ENCODE measurements at places on chromosomes 12 and 14.
A peak's percentile ranks its signal among the peaks of the same experiment; 100 is the strongest.

DNA sequence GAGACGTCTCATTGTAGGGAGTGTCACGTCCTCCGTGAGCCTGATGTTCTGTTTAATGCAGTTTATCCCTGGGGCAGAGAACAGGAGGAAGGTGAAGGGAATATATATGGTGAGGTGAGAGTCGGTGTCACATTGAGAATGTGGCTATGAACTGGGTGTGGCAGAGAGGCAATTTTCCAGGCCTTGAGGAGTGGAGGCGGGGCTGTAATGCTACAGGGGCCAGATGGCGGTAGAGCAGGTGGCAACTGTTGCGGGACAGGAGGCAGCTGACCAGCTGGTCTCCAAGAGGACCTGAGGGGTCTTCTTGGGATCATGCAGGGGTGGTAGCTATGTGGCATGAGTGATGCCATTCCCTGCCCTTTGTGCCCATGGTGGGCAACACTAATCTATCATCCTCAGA lies 59.6 kb downstream of the CACNA1C start:
- no peak overlapping the region for H3K27ac ChIP-seq
- DNase-seq = no peak
- peaks cover 16% of the 10 kb centered on the region for H3K36me3 ChIP-seq
- no peak overlapping the region for H3K4me3 ChIP-seq

- H3K4me1 ChIP-seq = peaks cover 4% of the 10 kb centered on the region
- H3K27ac ChIP-seq = no peak overlapping the region
- DNase-seq = no peak
Observed at GRCh38 chr14:36856095-36856878, 194.6 kb downstream of the PAX9 start.

DNA sequence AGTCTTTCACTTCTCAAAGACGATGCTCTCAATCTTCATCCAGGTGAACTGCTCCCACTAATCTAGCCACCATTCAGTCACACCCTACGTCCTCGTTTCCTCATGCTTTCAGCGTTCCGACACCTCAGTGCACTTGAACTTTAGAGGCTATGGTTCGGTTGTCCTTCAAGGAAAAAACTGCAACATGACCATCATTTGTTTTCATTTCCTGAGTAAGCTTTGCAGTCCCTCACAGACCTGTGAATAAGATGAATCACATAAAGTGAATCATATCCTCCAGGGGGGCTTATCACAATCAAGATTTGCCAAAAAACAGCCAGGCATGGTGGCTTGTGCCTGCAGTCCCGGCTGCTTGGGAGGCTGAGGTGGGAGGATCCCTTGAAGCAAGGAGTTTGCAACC lies 80.2 kb downstream of the TMCC3 start:
- H3K27me3 ChIP-seq = no peaks in the 10 kb centered on the region
- no peak overlapping the region for H3K27ac ChIP-seq
- peaks cover 9% of the 10 kb centered on the region for H3K4me1 ChIP-seq

DNA sequence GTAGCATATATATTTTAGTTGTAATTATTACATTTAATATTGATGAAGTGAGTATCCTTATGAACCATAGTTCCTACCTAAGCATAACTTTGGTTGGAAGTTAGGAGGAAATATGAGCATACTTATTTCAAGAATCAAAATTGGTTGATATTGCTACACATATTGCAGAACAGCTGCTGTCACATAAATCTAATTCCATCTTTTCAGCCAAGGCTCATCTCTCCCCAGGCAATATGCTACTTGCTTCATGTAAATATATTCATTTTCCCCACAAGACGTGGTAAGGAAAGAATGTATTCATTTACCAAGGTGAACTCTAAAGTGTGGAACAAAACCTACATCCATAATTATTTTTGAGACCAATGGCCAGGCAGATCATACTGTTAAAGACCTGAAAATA lies 62.5 kb upstream of the HIF1A start:
- H3K4me3 ChIP-seq = no peak overlapping the region
- no peaks in the 10 kb centered on the region for H3K27me3 ChIP-seq
- no peak for DNase-seq
- H3K36me3 ChIP-seq = no peaks in the 10 kb centered on the region

DNA sequence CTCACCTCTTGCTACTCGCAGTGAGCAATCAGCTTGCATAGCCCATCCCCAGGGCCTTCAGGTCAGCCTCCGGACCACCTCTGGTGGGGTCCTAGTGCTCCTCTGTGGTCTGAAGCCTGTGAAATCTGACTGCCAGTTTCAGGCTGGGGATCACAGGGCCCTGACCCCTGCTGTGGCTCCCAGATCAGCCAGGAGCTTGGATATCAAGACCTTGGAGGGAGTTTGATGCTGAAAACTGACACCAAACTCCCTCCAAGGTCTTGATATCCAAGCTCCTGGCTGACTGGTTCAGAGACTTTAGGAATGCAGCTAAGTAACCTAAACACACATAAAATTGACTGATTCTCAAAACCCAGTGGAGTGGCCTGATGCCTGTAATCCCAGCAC lies 19.8 kb upstream of the DHRS4 start:
- peaks cover 1% of the 10 kb centered on the region for H3K4me1 ChIP-seq
- peaks cover 18% of the 10 kb centered on the region for H3K27me3 ChIP-seq
- H3K4me3 ChIP-seq = no peak overlapping the region
- no peak overlapping the region for H3K27ac ChIP-seq
- DNase-seq = no peak
- no peaks in the 10 kb centered on the region for H3K36me3 ChIP-seq

GRCh38 chr12:57261428-57261865 lies 10.5 kb upstream of the STAC3 start:
- H3K4me1 ChIP-seq = no peaks in the 10 kb centered on the region
- no peak overlapping the region for H3K4me3 ChIP-seq
- H3K27ac ChIP-seq = no peak overlapping the region

DNA sequence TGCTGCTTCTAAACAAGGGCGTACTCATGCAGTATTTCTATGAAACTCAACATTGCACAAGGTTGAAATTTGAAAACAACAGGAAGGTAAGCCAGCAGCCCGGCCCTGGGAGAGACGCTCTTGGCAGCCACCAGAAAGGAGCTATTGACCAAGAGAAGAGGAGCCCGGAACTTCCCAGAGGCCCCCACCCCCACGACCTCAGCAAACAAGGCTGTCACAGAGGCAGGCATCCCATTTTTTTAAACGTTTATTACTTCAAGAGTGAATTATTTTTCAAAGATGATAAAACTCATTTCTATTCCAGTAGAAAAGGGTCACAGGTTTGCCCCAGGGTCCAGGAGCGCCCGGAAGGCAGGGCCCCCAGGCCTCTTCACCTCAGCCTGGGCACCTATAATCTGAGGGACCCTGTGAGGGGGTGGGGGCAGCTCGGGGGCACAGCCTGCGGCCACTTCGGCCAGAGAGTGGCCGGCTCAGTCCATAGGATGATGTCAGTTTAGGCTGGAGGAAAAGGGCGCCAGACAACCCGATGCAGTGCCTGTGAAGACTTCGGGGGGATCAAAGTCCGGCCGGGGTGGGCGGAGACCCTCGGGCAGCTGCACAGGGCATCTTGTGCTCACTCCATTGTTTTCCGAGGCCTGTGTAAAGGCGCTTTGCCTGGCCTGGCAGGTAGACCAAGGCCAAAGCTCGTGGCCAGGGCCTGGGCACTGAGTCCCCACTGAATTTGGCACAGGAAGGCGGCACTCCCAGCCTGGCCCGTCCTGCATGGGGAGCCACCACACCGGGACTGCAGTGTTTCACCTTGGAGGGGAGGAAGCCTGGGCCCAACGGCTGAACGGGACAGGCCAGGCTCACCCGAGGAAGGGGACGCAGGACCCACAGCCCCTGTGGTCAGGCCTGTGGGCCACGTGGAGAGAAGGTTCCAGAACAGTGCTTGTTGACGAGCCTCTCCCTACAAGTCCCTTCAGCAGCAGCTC lies 86.0 kb downstream of the SCARB1 start:
- no peak overlapping the region for H3K4me3 ChIP-seq
- peaks cover under 1% of the 10 kb centered on the region for H3K27me3 ChIP-seq
- H3K27ac ChIP-seq = no peak overlapping the region
- DNase-seq = no peak
- peaks cover 11% of the 10 kb centered on the region for H3K4me1 ChIP-seq

DNA sequence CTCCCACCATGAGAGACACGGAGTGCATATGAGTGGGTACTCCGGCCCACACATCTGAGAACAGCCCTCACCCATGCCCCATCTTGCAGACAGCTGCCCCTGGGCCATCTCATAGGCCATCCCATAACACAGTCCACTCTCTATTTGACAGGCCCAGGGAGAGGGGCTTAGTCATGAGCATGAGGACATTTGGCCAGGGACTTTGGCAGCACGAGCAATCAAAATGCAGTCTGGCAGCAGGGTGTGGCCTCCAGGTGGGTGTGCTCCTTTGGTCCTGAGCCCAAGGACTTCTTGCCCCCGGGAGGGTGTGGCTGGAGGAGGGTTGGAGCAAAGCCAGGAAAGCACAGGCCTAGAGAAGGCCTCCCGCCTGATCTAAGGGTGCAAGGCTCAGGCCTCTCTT lies 25.6 kb downstream of the EMP1 start:
- H3K4me3 ChIP-seq = no peak overlapping the region
- H3K4me1 ChIP-seq = peaks cover 3% of the 10 kb centered on the region
- DNase-seq = no peak
- H3K27ac ChIP-seq = no peak overlapping the region
- peaks cover 26% of the 10 kb centered on the region for H3K36me3 ChIP-seq

GRCh38 chr14:30223385-30223785 lies 295.7 kb upstream of the PRKD1 start:
- no peak overlapping the region for H3K27ac ChIP-seq
- H3K4me1 ChIP-seq = peaks cover 2% of the 10 kb centered on the region
- H3K4me3 ChIP-seq = no peak overlapping the region

GRCh38 chr14:52650774-52651173 lies 44.6 kb downstream of the ERO1A start:
- H3K4me1 ChIP-seq = no peaks in the 10 kb centered on the region
- H3K27me3 ChIP-seq = no peaks in the 10 kb centered on the region
- DNase-seq = no peak
- no peak overlapping the region for H3K4me3 ChIP-seq
- H3K27ac ChIP-seq = no peak overlapping the region
- peaks cover 81% of the 10 kb centered on the region for H3K36me3 ChIP-seq

DNA sequence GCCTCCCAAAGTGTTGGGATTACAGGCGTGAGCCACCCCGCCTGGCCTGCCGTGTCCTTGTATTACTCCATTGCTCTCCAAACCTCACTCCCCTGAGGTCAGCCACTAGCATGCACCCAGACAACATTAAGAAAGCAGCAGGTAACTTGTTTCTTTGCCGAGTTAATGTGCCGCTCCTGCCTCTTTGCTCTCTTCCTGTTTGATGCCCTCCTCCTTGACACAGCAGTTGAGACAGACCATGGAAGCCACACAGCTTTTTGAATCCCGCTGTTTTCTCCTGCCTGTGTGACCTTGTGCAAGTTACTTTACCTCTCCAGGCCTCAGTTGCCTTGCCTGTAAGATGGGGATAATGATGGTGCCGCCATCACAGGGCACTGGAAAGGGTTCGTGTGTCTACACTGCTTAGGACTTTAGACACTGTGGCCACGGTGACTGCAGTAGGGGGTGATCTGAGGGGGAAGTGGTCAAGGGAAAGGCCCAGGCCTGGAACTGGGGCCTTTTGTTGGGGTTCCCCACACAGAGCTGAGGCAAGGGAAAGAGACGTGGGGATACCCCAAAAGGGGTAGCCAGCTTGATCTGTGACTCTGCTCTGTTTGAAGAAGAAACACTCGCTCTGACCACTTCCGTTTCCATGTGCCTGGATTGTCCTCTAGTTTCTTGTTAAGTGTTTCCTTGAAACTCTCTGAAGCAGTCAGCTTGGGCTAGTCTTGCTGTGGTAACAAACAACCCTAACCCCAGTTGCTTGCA lies 69.3 kb downstream of the RIN3 start:
- no peaks in the 10 kb centered on the region for H3K4me1 ChIP-seq
- no peak overlapping the region for H3K27ac ChIP-seq
- no peak overlapping the region for H3K4me3 ChIP-seq
- peaks cover 39% of the 10 kb centered on the region for H3K36me3 ChIP-seq

DNA sequence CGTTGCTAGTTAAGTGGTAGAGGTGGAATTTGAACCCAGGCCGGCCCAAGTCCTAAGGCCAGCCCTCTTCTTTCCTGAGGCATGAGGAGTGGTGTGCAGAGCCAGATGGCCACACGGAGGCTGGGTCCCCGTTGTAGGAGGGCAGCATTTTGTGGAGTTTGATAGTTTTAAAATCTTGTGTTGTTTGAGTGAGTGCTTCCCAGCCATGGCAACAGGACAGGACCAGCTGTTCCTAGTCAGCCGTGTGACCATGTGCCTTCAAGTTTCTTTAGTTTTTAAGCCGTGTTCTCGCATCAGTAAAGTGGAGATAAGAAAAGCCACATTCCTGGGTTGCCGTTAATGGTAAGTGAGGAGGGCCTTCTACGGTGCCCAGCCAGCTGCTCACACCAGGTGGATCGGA lies 44.4 kb downstream of the UBE3B start:
- H3K4me1 ChIP-seq = peaks cover 1% of the 10 kb centered on the region
- H3K36me3 ChIP-seq = peaks cover 70% of the 10 kb centered on the region
- no peak overlapping the region for H3K27ac ChIP-seq
- DNase-seq = no peak
- no peaks in the 10 kb centered on the region for H3K27me3 ChIP-seq

DNA sequence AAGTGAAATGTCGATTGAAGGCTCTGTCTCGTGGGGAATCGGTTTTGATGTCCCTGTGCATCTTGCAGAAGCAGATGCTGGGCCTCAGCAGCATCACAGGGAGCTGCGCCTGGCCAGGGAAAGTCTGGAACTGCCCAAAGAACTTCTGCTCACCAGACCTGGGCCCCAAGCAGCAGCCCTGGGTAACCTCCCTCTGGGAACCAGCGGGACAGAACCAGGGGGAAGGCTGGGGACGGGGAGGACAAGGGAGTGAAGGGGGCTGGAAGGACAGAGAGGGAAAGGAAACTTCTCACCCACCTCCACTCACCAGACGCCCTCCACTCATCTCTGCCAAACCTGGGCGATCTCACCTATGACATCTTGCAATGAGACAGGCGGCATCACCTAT lies 26.8 kb upstream of the C14orf180 start:
- H3K27ac ChIP-seq = no peak overlapping the region
- H3K4me3 ChIP-seq = no peak overlapping the region
- no peaks in the 10 kb centered on the region for H3K4me1 ChIP-seq
- no peaks in the 10 kb centered on the region for H3K36me3 ChIP-seq

DNA sequence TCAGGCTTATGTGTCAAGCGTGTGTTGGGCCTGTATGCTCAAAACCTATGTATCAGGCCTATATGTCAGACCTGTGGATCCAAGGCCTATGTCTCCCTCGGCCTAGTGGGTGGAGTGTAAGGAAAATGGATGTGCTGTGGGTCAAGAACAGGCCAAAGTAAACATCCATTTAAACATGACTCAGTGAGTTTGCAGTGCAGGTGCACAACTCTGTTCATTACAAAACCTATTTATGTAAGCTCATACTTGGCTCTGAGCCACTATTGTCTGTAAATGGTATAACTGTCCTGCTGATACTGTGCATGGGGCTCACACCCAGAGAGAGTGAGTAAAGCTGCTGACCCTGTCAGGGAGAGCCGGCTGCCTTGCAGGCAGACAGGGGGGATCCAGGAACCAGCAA lies 249.7 kb upstream of the AVPR1A start:
- no peaks in the 10 kb centered on the region for H3K27me3 ChIP-seq
- H3K4me3 ChIP-seq = no peak overlapping the region
- peak overlapping the region; percentile 11 for H3K27ac ChIP-seq
- H3K4me1 ChIP-seq = peaks cover 8% of the 10 kb centered on the region
- DNase-seq = no peak

- DNase-seq = no peak
- no peak overlapping the region for H3K4me3 ChIP-seq
- no peaks in the 10 kb centered on the region for H3K4me1 ChIP-seq
- no peaks in the 10 kb centered on the region for H3K27me3 ChIP-seq
Observed at GRCh38 chr14:104295681-104296387, 157.4 kb downstream of the KIF26A start.

GRCh38 chr14:98594156-98594555 lies 677.8 kb downstream of the BCL11B start:
- H3K36me3 ChIP-seq = no peaks in the 10 kb centered on the region
- H3K4me1 ChIP-seq = no peaks in the 10 kb centered on the region
- no peak overlapping the region for H3K4me3 ChIP-seq
- H3K27ac ChIP-seq = no peak overlapping the region
- no peaks in the 10 kb centered on the region for H3K27me3 ChIP-seq

Measured in mesenchymal stem cell (in vitro differentiated cells and primary cell).